ENCODE measurements at places on chromosomes 11 and 22. TPM values are rescaled to one million over a fixed set of nuclear protein-coding genes. Genes with fewer than 3 reads are reported as not detected.

The RAG2 gene
- not detected for total RNA-seq

The ASRGL1 gene
- total RNA-seq: 30.9 TPM

The DCHS1 gene
- total RNA-seq: 12.5 TPM

The ARHGAP8 gene
- total RNA-seq: 29.3 TPM

The TRIM49D1 gene
- total RNA-seq: not detected

The TOMT gene
- not detected for total RNA-seq

The HBD gene
- not detected for total RNA-seq

The ELMOD1 gene
- 0.61 TPM for total RNA-seq

The TRIM51G gene
- total RNA-seq: not detected

The PLAAT4 gene
- total RNA-seq: 3.5 TPM

The PTPRCAP gene
- total RNA-seq: 1.9 TPM

The GALNT18 gene
- total RNA-seq: 1.7 TPM

The OR52N4 gene
- not detected for total RNA-seq

The FXYD2 gene
- 0.70 TPM for total RNA-seq

The OR2AT4 gene
- total RNA-seq: not detected

The C1QTNF5 gene
- 0.33 TPM for total RNA-seq

The OR52I1 gene
- not detected for total RNA-seq

The IL17REL gene
- total RNA-seq: 0.11 TPM

The FAM227A gene
- total RNA-seq: 4.2 TPM

The GAB4 gene
- total RNA-seq: not detected

The SMPD1 gene
- 5.3 TPM for total RNA-seq

The IGLL1 gene
- total RNA-seq: not detected

The KRTAP5-11 gene
- total RNA-seq: not detected

The APOL6 gene
- total RNA-seq: 0.07 TPM

The C11orf16 gene
- total RNA-seq: 0.15 TPM

The SMTNL1 gene
- total RNA-seq: not detected
